Activated T-helper 1 cell treated with anti-CD3 and anti-CD28 coated beads, Interleukin-2, amount 50 U/mL, for 16 hours (primary cell): ENCODE measurements at places on chromosomes 12 and 14.

- DNase-seq = no peak
Measured at GRCh38 chr12:5518584-5519365, 86.9 kb downstream of the NTF3 start.

DNA sequence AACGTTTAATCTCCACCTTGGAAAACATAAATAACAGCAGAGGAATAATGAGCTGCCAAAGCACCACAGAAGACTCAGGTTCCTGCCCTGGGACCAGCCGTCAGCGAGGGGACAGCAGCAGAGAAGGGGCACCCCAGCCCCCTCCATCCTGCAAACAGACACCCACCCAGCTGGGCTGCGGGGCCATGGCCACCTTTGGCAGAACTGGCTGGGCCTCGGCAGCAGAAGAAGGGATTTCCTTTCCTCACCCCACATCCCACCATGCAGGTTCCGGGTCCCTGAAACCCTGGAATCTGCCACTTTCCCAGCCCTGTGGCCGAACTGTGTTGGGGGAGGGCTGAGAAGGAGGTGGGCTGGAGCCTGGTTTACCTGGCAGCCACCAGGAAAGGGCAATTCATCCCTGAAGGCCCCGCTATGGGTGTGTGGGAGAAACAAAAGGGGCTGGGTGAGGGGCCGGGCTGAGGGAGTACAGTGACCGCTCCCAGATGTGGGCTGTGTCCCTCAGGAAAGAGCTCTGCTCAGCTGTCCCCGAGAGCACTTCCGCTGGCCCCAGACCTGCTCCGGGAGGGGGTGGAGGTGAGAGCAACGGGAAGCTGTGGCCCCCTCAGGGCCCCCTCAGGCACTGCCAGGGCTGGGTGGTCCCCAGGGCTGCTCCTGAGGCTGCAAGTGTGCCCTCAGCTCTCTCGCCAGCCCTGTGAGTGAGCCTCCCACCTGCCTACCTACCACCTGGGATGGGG is 3.8 kb downstream of the PGF start:
- no peak for DNase-seq

GRCh38 chr12:111819191-111820158 is 22.6 kb upstream of the MAPKAPK5 start:
- DNase-seq = no peak

DNA sequence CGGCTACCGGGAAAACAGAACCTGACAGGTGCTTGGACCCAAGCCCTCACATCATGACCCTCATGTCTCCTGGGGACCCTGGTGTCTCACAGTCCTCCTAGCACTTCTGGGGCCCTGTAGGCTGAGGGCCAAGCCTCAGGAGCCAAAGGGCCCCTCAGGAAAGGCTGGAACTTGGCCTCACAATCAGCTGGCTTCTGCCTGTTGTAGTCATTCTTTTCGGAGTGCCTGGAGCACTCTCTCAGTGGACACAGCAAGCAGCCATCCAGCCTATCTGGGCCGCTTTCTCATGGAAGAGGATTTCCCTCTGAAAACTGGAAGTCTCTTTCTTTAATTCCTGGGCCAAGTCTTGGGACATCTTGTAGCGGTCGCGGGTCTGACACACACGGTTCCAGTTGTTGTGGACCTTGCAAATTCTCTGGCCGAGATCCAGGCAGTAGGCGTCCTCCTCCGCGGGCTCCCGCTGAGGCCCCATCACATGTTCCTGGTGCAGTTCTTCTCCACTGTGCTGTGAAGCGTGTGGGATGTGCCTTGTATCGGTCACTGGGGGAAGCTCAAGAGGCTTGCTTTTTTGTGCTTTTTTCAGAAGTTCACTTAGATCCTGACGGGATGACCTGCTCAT is 169.3 kb downstream of the EMP1 start:
- no peak for DNase-seq

- DNase-seq = peak; percentile 78
Measured at GRCh38 chr12:6426882-6427671, 17.7 kb upstream of the CD27 start.

DNA sequence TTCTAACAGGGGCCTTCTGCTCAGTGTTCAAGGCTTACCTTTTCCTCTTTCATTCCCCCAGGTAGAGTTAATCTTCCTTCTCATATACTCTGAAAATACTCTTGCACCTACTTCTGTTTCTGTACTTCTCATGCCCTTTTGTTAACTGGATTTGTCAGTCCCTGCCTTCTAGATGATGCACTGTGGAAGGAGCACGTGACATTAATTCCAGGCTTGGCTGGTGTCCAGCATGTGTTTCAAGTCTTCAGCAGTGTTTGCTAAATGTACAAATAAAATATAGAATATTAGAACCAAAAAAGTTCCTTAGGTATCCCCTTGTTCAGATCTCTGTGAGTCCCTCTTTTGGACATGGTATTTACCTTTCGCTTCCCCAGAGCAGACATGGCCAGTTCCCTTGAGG is 27.9 kb upstream of the EVL start:
- no peak for DNase-seq

DNA sequence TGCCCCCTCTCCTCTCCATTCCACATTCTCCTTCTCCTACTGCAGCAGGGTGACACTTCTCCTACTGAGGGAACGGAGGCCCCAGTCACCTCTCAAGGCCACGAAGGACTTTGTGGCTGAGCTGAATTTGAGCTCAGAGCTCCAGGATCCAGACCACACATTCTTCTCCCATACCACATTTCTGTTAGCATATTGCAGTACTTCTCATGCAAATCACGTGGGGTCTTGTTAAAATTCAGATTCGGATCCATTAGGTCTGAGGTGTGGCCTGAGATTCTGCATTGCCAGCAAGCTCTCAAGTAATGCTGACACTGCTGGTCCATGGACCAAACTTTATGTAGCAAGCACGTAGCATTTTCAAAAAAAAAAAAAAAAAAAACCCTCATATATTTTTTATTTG is 9.6 kb upstream of the IFI27L2 start:
- no peak for DNase-seq

DNA sequence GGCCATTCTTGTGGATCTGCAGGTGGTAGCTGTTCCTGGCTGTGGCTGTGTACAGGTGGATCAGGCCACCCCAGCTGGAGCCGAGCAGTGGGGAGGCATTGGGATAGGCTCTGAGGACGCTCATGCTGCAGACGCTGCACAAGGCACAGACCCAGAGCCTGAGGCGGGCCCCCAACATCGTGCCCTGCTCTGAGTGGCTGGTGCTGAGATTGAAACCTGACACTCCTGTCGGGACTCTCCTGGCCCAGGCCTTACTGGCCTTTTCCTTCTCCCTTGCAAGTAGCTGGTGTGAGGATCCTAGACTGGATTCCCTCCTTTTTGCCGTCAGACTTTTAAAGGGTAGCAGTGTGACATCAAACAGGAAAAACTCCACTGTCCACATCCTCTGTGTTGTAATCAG is at the start of gene FGF23:
Gene FGF23, minus strand, starts transcription at position 308 of the 400 bp plus-strand sequence. Its CDS starts 130 bp downstream, at position 178.
- no peak for DNase-seq

DNA sequence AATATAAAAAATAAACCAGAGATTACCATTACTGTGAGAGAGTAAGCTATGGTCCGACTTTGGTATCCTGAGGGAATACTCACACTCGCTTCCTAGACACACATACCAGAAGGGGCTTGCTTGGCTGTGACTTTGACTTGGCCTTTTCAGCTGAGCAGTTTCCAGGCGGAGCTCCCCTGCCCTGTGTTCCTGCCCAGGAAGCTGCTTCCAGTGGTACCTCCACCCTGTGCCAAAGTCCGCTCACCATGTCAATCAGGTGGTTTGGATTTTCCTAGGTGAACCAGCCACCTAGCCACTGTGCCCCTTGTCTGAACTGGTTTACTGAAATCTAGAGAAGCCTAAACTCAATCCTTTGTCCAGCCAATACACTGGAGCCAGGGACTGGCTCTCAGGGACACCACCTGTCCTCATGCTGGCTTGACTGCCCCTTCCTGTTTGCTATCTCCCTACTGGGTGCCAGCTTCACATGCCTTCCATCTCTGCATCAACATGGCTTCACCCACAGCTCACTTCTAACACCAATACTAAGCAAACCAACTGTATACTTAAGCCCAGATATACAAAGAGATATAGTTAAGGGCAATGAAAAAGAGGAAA is 28.6 kb downstream of the MAX start:
- no peak for DNase-seq

DNA sequence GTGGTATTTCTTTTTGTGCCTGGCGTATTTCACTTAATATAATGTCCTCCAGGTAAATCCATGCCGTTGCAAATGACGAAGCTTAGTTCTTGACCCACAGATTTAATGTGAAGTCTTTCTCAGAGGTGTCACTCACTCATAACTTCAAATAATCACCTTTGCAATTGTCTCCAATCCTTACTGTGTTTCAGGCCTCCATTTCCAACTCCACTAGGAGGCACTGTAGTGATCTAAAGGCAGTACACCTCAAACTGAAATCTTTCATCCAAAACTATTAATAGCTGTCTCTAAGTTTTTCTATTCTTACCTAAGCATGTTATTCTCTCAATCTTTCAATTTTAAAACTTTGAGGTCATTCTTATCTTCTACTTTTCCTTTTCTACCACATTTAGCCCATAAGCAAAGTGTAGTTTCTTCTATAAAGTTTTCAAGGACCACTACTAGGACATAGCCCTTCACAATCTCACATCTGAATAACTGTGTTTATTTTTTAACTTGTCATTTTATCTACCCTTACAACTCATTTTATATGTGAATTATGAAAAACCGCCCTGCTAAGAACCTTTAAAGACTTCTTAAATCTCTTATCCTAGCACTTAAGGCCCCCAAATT is 25.5 kb upstream of the FBXO34 start:
- no peak for DNase-seq

- DNase-seq = no peak
Measured at GRCh38 chr12:68789144-68789878, 18.7 kb upstream of the MDM2 start.

DNA sequence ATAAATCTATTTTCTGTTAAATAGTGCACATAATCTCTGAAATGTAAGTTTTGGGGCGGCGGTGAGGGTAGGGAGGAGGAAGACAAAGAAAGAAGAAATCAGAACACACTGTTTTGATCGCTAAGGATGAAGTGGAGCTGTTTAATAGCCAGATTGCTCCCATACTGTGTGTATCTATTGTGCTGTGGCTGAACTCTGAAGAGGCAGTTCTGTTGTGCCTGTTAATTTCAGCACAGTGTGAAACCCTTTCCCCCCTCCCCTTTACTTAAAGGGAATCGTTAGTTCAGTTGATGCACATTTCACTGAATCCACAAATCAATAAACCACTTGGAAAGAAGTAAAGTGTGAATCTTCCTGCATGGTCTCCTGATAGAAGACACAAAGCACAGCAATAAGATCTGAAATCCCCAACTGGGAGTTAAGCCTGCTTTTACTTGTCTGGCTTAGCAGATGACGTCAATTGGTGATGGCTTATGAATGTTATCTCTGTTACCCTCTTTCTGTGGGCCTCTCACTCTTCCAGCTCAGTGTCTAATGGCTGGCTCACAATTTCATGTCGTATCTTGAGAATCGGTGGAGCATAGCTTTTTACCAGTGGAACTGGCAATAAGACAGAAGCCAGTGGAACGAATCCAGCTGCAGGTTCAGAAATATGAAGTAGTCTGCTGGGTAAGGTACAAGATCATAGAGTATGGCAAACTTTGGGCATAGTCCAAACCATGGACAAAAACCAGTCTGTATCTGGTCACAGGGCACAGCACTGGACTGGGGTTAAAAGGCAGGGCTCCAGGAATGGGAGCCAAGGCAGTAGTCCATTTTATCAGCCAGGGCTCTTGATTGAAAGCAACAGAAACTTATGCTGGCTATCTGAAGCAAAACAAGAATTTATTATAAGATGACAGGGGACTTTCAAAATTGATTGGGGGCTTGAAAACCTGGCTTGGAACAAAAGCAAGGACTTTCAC is 413.5 kb upstream of the SEL1L start:
- no peak for DNase-seq

DNA sequence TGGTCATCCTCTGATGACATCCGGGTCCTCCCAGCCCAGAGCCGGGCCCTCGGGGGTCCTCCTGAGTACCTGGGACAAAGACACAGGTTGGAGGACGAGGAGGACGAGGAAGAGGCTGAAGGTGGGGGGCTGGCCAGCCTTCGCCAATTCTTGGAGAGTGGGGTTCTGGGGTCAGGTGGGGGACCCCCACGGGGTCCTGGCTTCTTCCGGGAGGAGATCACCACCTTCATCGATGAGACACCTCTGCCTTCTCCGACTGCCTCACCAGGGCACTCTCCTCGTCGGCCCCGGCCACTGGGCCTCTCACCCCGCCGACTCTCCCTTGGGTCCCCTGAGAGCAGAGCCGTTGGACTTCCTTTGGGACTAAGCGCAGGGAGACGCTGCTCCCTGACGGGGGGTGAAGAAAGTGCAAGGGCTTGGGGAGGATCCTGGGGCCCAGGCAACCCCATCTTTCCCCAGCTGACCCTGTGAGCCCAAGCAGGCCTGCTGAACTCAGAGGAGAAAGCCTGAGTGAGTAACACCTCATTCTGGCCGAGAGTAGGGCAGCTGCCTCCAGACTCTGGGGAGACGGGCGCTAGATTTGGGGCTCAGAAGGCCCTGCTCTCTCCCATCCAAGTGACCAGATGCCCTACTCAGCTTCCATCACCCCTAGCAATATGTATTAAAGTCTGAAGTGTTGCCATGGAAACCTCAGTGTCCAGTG is 1.3 kb upstream of the P3H3 start:
- DNase-seq = no peak

DNA sequence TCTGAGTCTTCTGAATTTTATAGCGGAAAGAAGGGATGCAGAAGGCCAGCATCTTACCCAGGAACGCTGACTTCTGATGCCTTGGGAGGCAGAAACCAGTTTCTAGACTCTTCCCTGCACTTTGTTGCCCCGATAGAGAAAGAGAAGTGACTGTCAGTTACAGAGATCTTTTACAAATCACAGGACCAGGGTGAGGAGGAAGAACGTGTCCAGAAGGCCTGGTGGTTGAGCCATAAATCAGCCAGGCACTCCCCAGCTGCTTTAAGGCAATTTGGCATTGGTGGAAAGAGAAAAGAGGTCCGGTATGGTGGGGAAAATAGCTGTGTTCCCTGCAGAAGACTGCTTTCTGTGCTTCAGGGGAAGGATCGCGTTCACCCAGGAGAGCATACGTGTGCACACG is 88.7 kb upstream of the KCNA1 start:
- DNase-seq = no peak

- no peak for DNase-seq
Measured at GRCh38 chr12:3632754-3633153, 120.2 kb downstream of the CRACR2A start.

- no peak for DNase-seq
Measured at GRCh38 chr12:31008241-31008761, 65.4 kb upstream of the DDX11 start.

DNA sequence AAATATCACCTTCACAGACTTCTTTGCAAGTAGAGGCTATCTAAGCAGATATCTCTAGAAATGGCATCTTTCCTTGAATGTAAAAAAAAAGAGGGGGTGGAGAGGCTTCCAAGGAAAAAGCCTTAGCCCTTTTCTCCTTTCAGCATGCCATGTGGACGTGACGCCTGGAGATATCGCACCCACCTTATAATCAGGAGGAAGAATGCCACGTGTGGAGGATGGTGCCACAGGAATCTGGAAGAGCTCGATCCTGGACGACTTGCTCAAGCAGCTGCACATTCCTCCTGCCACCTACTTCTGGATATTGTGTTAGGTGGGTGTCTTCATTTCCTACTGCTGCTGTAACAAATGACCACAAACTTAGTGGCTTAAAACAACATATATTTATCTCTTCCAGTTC is 203.6 kb downstream of the NUAK1 start:
- DNase-seq = no peak
